Stromal cell of bone marrow (primary cell): ENCODE measurements at places on chromosomes 2 and 18.

DNA sequence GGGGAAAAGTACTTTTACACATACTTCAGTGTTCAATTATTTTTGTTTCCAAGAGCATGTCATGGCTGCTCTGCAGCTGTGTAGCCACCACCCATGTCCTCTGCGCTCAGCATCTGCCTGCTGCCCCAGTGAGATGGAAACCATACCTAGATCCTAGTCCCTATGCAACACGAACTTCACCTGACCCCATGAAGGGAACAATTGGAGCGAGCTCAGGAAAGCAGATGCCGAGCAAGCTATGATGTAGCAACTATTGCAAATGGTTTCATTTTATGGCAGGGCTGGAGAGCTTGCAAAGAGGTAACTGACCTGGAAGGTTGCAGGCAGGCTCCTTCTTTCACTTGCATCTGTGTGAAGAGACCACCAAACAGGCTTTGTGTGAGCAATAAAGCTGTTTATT is 1.3 kb upstream of the CCDC141 start:
- DNase-seq: no peak

- DNase-seq: no peak
These were observed 859.5 kb downstream of the LRP1B start for GRCh38 chr2:141271346-141271745.

DNA sequence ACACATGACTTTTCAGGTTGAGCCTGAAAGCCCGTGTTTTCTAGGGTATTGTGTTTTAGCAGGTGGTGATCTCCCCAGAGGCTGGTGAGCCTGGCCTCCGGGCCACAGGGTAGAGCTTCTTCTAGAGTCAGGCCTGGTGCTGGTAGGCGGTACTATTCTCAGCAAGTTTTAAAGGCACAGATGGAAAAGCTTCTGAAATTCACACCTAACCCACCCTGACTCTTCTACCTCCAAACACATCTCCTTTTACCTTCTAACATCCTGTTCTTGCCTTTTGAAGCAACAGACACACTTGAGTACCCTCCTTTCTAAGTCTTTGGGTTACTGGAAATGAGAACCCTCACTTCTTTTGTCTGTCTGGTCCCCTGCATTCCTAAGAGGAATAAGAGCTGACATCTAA is 191.1 kb downstream of the SETBP1 start:
- DNase-seq: no peak

DNA sequence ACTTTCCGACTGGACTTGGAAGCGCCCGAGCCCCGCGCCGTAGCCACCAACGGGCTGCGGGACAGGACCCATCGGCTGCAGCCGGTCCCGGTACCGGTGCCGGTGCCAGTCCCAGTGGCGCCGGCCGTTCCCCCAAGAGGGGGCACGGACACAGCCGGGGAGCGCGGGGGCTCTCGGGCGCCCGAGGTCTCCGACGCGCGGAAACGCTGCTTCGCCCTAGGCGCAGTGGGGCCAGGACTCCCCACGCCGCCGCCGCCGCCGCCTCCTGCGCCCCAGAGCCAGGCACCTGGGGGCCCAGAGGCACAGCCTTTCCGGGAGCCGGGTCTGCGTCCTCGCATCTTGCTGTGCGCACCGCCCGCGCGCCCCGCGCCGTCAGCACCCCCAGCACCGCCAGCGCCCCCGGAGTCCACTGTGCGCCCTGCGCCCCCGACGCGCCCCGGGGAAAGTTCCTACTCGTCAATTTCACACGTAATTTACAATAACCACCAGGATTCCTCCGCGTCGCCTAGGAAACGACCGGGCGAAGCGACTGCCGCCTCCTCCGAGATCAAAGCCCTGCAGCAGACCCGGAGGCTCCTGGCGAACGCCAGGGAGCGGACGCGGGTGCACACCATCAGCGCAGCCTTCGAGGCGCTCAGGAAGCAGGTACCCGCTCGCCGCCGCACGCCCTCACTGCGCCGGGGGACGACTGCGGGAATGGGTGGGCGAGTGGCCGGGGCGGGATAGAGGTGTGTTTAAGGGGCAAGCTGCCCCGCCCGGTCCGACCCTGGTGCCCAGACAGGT is 713 bp downstream of the ATOH8 start:
- DNase-seq: no peak

- DNase-seq: no peak
These were observed 70.7 kb downstream of the NEDD4L start for GRCh38 chr18:58114766-58115165.

DNA sequence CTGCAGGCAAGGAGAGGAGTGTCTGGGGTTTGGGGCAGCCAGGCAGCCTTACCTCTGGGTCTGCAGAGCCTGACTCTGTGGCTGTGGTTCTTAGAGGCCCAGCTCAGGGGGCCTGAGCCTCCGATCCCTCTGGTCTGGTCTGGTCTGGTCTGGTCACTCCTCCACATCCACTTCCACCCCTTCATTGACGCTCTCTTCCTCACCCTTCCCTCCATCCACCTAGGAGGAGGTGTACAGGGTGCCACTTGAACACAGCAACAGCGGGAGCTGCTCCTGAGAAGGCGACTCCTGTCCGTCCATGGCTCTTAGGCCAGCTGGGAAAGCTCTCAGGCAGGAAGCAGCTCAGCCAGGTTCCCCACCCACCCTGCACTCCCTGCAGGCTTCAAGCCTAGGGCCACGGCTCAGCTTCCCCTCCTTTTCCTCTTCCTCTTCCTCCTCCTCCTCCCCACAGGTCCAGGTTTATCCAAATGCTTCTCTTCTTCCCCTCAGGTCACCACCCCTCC is 16.9 kb downstream of the GPR55 start:
- no peak for DNase-seq

DNA sequence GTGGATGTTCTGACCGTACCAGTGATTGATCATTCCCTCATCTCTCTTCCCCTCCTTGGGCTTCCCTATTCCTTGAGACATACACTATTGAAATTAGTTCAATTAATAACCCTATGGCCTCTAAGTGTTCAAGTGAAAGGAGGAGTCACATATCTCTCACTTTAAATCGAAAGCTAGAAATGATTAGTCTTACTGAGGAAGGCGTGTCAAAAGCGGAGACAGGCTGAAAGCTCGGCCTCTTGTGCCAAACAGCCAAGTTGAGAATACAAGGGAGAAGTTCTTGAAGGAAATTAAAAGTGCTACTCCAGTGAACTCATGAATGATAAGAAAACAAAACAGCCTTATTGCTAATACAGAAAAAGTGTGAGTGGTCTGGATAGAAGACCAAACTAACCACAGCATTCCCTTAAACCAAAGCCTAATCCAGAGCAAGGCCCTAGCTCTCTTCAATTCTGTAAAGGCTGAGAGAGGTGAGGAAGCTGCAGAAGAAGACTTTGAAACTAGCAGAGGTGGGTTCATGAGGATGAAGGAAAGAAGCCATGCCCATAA is 144.4 kb upstream of the LYPD6 start:
- DNase-seq: no peak

DNA sequence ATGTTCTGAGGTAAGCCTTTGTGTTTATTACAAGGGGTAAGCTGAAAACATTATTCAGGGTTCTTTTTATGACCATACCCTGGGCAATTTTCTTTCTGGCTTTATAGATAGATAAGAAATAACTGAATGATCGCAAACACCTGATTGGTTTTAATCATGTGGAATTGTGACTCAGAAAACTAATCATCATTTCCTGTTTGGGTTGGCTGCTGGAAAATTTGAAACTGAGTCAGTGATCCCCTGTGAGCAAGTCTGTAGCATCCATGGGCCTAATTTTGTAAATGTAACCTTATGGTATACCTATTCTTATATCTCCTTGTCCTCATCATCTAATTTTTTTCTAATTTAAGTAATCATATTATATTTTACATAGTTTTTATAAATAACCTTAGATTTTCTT is 34.3 kb downstream of the CCDC68 start:
- no peak for DNase-seq
